Cardiac septum (tissue), 1 donor: ENCODE measurements at places on chromosomes 1 and 21. TPM values are rescaled to one million over a fixed set of nuclear protein-coding genes. Genes with fewer than 3 reads are reported as not detected.

DNA sequence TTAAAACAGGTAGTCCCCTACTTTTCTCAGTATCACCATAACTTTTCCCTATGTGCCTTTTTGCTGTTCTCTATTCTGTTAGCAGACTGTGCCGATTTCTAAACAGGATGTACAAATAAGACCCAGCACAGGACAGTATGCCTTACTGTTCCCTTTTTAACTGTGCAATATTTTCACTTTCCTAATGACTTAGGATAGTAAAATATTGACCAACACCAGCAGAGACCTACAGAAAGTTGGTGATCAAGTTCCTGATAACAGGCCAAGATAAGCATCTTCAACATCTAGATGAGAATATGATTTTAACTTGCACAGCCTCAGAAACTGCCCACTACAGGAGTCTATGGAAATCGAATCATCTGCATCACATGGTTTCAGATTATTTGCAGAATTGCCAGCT lies 42.0 kb downstream of the ADSS2 start:
- DNase-seq = no peak

DNA sequence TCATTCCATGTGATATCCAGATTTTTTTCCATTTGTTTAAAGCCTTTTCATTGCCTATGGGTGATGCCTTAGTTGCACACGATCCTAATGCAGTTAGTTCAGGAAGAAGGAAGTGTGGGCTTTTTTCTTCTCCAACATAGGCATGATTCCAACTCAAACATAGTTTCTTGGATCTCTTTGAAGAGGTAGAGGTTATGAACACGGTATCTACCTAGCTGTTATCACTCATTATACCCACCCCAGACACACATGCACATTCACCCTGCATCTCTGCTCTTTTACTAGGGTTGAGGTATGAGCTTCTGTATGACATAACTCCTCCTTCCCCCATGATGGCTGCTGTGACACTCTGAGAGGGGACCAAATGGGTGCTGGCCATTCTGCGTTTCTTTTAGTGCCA lies 122.1 kb upstream of the ZNF648 start:
- no peak for DNase-seq

DNA sequence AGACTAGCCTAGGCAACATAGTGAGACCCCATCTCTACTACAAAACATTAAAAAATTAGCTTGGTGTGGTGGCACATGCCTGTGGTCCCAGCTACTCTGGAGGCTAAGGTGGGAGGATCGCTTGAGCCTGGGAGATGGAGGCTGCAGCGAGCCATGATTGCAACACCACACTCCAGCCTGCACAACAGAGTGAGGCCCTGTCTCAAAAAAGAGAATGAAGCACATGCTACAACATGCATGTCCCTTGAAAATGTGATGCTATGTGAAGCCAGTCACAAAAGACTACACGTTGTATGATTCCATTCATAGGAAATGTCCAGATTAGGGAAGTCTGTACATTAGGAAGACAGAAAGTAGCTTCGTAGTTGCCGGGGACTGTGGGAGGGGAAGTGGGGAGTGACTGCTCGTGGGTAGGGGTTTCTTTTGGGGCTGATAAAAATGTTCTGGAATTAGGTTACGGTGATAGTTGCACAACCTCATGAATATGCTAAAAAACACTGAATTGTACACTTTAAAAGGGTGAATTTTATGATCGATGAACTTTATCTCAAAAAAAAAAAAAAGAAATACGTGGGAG lies 202.1 kb downstream of the KAZN start:
- no peak for DNase-seq

- DNase-seq = no peak
Measured at GRCh38 chr1:89335486-89335885, 28.4 kb upstream of the GBP6 start.

FABP3 gene
- total RNA-seq = 3,048 TPM

CHRM3 gene
- 0.40 TPM for total RNA-seq

FOXD2 gene
- total RNA-seq = 0.08 TPM
